ENCODE measurements at places on chromosomes 11 and 22.

- no peak for DNase-seq
Observed at GRCh38 chr22:43743131-43743530, 69.0 kb downstream of the EFCAB6 start.

GRCh38 chr11:128803449-128804245 lies 63.4 kb downstream of the KCNJ1 start:
- DNase-seq, result no peak

DNA sequence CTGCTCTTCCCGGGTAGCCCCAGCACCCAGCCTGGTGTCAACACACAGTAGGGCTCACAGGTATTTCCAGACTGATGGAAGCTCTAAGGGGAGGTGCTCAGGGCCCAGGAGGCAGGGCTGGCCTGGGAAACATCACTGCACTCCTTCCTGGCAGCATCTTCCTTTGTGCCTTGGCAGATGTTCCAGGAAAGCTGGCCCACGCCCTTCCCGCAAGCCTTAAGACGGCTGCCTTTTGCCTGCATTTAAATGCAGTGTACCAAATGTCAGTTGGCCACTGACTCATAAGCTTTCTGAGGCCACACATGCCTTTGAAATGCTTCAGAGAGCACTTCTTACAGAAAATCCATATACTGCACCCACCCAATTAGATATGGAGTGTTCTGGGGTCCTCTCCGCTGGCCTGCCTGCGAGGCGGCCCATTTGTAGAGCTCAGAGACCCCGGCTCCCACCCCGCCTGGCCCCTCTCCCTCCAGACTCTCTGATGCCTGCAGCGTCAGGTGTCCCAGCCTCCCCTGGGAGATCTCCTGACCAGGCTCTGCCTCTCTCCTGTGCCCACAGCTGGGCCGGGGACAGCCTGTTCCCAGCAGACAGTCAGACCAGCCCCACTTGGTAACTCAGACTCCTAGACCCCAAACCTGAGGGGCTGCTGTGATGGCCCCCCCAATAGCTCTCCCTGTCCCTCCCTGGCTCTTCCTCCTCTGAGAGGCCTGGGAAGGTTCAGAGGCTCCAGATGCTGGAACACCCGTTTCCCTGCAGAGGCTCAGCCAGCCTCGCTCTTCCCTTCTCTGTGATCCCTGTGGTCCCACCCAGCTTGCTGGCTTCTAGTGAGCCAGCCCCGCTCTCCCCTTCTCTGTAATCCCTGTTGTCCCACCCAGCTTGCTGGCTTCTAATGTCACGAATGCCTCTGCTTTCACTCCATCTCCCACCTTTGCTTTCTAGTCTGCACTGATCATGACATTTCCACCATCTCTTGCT lies 47.6 kb upstream of the THY1 start:
- DNase-seq, result no peak

- no peak for DNase-seq
Observed at GRCh38 chr22:48210812-48211211, 1448.4 kb downstream of the TBC1D22A start.

DNA sequence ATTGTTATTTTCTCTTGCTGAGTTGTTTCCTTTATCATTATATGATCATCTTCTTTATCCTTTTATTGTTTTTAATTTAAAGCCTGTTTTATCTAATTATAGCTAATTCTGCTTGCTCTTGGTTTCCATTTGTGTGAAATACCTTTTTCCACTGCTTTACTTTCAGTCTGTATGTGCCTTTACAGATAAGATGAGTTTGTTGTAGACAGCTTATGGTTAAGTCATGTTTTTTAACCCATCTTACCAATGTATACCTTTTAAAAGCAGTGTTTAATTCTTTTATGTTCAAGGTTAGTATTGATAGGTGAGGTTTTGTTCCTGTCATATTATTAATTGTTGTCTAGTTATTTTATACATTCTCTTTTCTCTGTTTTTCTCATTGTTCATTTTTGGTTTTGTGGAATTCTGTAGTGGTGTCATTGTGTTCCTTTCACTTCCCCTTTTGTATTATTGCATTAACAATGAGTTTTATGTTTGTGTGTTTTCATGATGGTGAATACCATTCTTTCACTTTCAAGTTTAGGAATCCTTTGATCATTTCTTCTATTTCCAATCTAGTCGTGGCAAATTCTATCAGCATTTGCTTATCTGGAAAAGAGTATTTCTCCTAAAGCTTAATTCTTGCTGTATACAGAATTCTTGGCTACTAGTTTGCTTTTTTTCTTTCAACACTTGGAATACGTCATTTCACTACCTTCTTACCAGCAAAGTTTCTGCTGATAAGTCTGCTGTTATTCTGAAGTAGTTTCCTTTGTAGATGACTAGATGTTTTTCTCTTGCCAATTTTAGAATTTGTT lies 21.8 kb downstream of the OR5AN1 start:
- peak; percentile 15 for DNase-seq
